Bronchial smooth muscle cell (primary cell): ENCODE measurements at places on chromosomes 11 and 22. TPM values are rescaled to one million over a fixed set of nuclear protein-coding genes. Genes with fewer than 3 reads are reported as not detected.

Gene RCOR2
- 3.5 and 4.9 TPM in 2 replicates for total RNA-seq

Gene CARD18
- not detected in 2 replicates for total RNA-seq

Gene ADAMTS15
- 23.4 and 29.6 TPM in 2 replicates for total RNA-seq

Gene OR2D3
- total RNA-seq: not detected in 2 replicates

Gene GLB1L3
- total RNA-seq: not detected in 2 replicates

Gene SNAP29
- total RNA-seq: 5.8 and 7.1 TPM in 2 replicates

Gene SCUBE2
- 0.79 and 4.0 TPM in 2 replicates for total RNA-seq

Gene PDGFD
- 0.86 and 2.5 TPM in 2 replicates for total RNA-seq

Gene SLC22A6
- not detected in 2 replicates for total RNA-seq

Gene F2
- total RNA-seq: 0.16 TPM in 1 of 2 replicates, not detected in the other

Gene CCDC73
- total RNA-seq: under 0.01 TPM in 1 of 2 replicates, not detected in the other

Gene GP1BB
- total RNA-seq: 0.52 and 0.79 TPM in 2 replicates
